ENCODE measurements at places on chromosomes 12 and 14.

- no peak for DNase-seq
Measured at GRCh38 chr14:37731094-37731493, 135.7 kb downstream of the TTC6 start.

DNA sequence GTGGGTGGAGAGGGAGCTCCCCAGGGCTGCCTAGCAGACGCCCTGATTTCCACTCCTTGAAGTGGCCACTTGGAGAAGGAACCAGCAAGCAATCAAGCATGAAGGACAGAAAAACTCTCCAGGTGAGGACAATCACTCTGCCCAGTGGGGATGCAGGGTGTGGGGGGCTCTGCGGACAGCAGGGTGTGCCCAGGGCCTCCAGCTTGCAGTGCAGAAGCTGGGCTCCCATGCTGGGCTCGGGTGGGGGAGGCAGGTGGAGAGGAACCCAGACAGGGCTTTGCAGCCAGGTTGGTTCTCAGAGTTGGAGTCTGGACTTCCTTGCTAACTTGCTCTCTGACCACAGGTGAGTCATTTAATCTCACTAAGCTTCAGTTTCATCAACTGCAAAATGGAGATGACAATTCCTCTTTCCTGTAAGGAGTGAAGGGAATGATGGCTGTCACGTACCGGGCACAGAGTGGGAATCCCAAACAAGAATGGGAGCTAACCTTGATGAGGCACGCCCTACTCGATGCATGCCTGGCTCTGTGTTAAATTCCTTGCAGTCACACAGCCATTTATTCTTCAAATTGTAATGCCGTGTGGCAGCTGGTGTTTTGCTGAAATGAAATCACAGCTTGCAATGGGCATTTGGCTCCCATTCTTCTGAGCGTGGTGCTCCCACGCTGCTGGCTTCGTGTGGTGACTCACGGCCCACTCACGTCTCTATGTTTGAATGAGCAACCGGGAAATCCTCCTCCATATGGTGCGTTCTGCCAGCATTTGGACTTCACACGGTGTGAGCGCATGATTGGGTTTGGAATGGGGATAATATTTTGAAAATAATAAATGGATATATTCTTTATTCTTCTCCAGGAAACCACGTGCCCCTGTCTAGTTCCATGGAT is 75.2 kb downstream of the PRIMA1 start:
- DNase-seq = no peak

DNA sequence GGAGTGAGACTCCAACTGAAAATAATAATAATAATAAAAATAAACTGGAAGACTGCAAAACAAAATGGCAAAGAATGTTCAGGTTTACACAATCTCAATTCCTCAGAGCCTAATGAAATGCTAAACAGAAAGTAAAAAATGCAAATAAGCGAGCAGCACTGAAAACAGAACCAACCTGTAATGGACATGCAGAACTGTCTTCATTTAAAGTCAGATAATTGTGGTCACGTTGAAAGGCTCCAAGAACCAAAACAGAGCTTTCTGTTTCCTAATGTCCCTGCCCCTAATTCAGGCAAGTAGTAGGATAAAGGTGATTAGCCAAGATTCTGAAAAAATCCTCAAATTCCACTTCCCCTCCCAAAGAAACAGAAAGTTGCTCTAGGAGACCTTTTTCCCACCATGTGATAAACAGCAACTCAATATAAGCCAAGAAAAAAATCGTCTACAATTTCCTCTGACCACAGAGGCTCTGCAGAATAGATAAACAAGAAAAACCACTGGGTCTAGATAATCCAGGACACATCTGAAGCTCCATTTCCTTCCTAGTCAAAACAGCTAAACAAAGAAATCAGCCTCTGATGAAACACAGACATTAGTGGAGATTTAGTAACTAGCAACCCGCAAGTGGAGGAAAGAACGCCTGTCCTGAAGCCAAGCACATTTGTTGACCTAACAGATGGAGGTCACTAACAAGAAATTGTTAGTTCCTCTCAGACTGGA is 3.0 kb downstream of the MIS18BP1 start:
- DNase-seq = no peak

- DNase-seq = no peak
Measured at GRCh38 chr12:78179346-78179745, 348.7 kb downstream of the NAV3 start.
